ENCODE measurements at places on chromosomes 2 and 18. TPM values are rescaled to one million over a fixed set of nuclear protein-coding genes. Genes with fewer than 3 reads are reported as not detected.

The QPCT gene
- 34.1 TPM for polyA plus RNA-seq

- DNase-seq = no peak
These were observed 117.9 kb downstream of the ARHGAP15 start for GRCh38 chr2:143246815-143247744.

The TWIST2 gene
- polyA plus RNA-seq = 14.8 TPM

The PLGLB1 gene
- polyA plus RNA-seq = 1.8 TPM

GRCh38 chr18:59876310-59876626, 23.5 kb upstream of the PMAIP1 start:
- DNase-seq = no peak

The IL1F10 gene
- polyA plus RNA-seq = not detected

DNA sequence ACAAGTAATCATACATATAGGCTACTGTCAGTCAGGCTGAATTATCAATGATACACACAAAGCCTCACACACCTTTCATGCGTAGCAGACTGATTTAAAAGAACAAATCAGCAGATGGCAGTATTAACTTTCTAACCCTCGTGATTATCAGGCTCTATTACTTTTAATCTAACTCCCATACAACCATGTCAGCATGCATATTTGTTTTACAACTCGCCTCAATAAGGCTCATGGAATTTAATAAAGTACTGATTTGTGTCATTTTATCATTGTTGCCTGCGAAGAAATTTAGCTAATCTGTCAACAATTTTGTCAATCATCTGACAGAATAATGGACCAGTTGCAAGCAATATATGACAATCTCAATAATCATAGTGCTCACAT, 82.8 kb downstream of the SLC25A12 start:
- DNase-seq = peak; percentile 61

GRCh38 chr18:6590326-6590725, 139.2 kb upstream of the ARHGAP28 start:
- no peak for DNase-seq

DNA sequence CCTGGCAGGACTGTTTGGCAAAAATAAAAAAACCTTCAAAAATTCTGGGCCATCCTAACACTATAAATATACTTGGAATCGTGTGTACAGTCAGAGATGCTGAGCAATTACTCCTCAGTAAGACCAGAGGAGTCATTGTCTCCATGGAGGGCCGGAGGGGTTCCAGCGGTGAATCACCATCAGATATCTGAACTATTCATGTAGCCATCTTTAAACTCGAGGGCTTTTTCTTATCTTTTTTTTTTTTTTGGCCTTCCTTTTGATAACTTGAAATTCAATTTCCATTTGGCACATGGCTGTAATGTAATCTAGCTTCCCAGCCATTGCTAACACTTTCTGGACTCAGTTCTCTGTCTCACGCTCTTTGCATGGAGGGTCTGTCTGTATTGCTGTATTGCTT, 7.4 kb upstream of the FHL2 start:
- no peak for DNase-seq

The ERFE gene
- polyA plus RNA-seq = 0.54 TPM

- no peak for DNase-seq
These were observed 108.1 kb downstream of the UGGT1 start for GRCh38 chr2:128199141-128199540.

GRCh38 chr2:224638301-224638823, 53.2 kb upstream of the CUL3 start:
- no peak for DNase-seq

The LAMA3 gene
- polyA plus RNA-seq = 14.1 TPM

The TEKT4 gene
- polyA plus RNA-seq = 0.96 TPM

The STAT4 gene
- polyA plus RNA-seq = 2.5 TPM

DNA sequence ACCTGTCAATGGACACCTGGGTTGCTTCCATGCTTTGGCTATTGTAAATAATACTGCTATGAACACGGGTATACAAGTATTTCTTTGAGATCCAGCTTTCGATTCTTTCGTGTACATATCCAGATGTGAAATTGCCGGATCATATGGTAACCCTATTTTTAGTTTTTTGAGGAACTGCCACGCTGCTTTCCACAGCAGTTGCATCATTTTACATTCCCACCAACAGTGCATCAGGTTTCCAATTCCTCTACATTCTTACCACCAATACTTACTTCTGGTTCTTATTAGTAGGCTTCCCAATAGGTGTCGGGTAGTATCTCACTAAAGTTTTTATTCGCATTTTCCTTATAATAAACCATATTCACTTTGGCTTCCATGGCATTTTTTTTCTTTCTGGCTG, 69.6 kb downstream of the PID1 start:
- DNase-seq = no peak

The GPAT2 gene
- 6.2 TPM for polyA plus RNA-seq

GRCh38 chr2:85390941-85391669, 19.1 kb downstream of the CAPG start:
- DNase-seq = peak; percentile 22

The ATP8B1 gene
- 7.3 TPM for polyA plus RNA-seq

GRCh38 chr2:13581471-13581870, 864.7 kb downstream of the TRIB2 start:
- no peak for DNase-seq

The STEAP3 gene
- 32.1 TPM for polyA plus RNA-seq

DNA sequence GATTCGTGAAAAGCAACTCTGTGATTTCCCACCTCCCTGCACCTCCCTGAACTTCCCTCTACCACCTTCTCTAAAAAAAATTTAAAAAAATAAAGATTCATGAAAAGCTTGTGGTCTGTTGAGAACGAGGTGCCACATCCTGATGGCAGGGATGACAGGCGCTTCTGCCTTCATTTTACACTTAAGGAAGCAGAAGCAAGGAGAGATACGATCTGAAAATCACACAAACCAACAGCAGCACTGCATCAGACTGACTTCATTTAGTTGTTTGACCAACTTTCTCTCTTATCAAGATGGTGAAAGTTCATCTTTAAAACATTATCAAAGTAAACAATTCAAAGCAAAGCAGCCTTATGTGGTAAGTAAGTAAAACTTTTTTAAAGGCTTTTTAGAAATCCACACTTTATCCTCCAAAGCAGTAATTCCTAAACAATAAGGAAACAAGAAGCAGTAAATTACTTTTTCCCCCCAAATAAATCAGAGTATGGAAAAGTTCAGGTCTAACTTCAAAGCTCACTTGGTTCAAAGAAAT, 15.5 kb downstream of the WDFY1 start:
- DNase-seq = peak; percentile 45

- DNase-seq = no peak
These were observed 29.0 kb downstream of the PSME4 start for GRCh38 chr2:53941749-53942148.

DNA sequence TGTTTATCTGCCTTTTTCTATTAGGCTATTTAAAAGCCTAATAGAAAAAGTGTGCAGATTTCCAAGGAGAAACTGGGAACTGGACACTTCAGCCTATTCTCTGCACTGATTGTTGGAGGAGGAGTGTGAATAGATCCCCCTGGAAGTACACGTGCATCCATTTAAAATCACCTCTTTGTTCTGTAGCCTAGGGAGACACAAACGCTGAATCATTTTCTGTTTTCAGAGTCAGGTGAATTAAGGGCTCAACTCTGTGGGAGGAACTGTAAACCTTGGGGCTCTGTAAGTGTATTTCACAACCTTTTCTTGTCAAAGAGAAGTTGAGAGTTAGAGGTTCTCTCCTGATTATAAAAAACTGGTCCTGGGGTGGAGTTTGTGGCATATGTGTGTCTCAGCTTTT, 159.7 kb downstream of the SPAG16 start:
- no peak for DNase-seq

The TRIM54 gene
- polyA plus RNA-seq = 0.10 TPM

- peak; percentile 14 for DNase-seq
These were observed 420.8 kb upstream of the SPHKAP start for GRCh38 chr2:228602288-228602687.

The MOGAT1 gene
- polyA plus RNA-seq = 0.18 TPM

DNA sequence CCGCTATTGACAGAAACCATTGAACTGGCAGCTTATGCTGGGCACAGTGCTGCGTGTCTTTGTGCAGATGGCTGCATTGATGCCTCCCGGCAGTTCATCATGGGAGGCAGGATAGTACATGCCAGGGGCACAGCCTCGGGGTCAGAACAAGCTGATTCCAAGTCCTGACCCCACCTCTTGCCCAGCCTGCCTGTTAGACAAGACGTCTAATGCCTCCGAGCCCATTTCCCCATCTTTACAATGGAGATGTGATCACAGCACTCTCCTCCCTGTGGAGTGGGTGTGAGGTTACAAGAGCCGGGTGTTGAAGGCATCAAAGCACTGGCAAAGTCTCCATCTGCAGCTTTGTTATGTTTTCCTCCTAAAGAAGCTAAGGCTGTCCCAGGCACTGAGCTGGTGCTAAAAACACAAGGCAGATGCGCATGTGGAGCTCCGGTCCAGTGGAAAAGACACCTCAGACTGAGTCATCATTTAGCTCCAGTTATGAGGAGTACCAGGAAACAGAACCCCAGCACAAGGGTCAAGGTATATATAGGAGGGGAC, 125.7 kb upstream of the EPAS1 start:
- DNase-seq = peak; percentile 99

GRCh38 chr2:11016735-11017388, 105.1 kb downstream of the KCNF1 start:
- DNase-seq = peak; percentile 40

DNA sequence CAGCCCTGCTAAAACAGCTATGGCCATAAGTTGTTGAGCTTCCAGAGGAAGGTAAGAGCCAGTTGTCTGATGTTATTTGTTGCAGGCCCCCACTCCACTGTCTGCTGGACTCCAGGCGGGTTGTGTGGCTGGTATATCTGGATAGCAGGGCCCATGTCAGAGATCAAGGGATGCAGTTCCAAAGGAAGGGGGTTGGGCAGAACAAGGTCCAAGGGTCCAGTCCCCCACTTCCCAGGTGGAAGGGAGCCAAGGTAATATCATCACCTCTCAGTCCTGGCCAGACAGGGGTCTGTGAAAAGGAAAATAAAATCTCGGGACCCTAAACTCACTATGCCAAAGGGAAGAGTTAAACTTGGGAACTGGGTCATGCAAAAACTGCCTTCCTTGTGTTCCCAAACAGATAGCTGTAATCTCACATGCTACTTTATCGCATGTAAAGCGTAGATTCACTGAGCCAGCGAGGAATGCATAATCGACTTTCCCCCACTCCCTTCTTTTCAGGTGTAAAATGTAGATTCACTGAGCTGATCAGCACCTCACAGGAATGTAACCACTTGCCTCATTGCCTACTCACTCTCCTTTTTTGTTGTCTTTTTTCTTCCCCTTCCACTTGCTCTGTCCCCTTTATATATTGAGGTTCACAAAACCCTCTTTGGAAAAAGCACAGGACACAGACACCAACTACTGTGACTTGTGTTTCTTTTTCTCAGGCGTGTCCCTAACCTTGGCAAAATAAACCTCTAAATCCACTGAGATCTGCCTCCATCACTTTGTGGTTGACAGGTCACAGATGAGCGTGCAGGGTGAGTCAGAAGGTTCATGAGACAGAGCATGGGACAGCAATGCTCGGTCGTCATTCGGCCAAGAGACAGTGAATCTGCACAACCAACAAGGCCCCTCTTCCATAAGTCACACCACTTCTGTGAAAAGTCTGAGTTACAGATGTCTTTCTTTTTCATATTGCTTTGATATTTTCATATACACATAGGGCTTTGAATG, 255.3 kb upstream of the SIX2 start:
- DNase-seq = no peak

Data from lung (tissue), 17 donors.